Stimulated activated CD4-positive, alpha-beta T cell treated with anti-CD3 and anti-CD28 coated beads, TNF-alpha, amount 100 ng/mL, for 4 hours (primary cell): ENCODE measurements at places on chromosomes 2 and 18.

- no peak for DNase-seq
Observed at GRCh38 chr2:222358876-222359275, 60.1 kb upstream of the PAX3 start.

- no peak for DNase-seq
Observed at GRCh38 chr2:190600293-190601103, 48.4 kb upstream of the NAB1 start.

DNA sequence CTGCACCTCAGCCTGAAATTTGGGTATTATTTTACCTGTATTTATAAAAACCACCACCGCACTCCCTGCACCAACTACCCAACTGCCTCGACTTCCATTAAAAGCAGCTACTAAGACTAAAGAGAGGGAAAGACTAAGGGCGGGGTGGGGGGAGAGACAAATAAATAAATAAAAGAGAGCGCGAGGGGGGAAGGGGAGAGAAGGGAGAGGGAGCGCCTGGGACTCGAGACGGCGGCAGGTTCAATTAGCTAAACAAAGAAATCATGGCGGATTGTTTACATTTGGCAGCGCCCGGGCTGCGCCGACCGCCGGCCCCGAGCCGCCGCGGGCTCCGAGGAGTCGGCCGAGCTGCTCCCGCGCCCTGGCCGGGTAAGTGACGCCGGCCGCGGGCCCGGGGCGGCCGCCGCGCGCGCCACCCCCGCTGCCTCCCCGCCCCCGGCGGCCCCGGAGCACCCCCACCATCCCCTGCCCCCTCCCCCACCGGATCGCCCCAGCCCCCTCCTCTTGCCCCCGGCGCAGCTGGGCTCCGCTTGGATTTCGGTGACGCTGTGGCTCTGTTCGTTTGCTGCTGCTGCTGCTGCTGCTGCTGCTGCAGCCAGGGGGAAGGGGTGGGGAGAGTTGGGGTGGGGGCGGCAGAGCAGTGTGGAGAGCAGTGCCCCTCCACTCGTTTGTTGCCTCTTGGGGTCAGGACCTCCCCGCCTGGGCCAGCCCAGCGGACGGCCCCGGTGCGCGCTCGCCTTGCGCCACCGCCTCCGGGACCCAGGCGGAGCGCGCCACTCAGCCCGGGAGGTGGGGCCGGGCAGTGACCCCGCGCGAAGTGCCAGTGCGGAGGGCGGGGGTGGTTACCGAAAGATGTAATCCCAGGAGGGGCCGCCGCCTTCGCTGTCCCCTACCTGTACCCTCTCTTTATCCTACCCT lies 187.2 kb upstream of the FANCL start:
- DNase-seq, result no peak

DNA sequence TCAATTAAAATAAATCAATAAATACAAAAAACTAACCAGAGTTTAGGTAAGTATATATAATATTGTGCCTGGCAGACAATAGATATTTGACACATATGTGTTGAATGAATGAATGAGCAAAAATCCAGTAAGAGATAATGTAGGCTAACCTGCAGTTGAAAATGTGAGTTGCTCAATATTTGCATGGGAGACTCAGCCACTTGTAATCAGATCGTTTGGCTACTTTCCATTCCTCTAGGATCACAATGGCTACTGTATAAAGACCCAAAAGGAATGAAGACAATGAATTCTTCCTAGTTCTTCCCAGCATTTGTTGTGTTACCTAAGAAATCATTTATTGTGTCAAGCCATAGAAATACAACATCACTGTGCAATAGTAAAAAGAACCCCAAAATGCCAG lies 25.3 kb downstream of the PIEZO2 start:
- no peak for DNase-seq

GRCh38 chr2:181046833-181047232 lies 66.4 kb downstream of the UBE2E3 start:
- DNase-seq, result no peak

GRCh38 chr2:8319219-8319618 lies 362.6 kb upstream of the ID2 start:
- DNase-seq, result no peak

- no peak for DNase-seq
Observed at GRCh38 chr2:55885127-55885943, 38.2 kb downstream of the EFEMP1 start.

GRCh38 chr18:47928466-47928865 lies 2.0 kb downstream of the SMAD2 start:
- DNase-seq, result no peak

GRCh38 chr2:108365656-108366055 lies 12.1 kb upstream of the SULT1C4 start:
- DNase-seq, result no peak

GRCh38 chr2:181780657-181781056 lies 100.3 kb upstream of the NEUROD1 start:
- no peak for DNase-seq

GRCh38 chr2:71675296-71675695 lies 221.9 kb downstream of the DYSF start:
- no peak for DNase-seq

GRCh38 chr2:238285653-238286082 lies 2.7 kb downstream of the PER2 start:
- no peak for DNase-seq

DNA sequence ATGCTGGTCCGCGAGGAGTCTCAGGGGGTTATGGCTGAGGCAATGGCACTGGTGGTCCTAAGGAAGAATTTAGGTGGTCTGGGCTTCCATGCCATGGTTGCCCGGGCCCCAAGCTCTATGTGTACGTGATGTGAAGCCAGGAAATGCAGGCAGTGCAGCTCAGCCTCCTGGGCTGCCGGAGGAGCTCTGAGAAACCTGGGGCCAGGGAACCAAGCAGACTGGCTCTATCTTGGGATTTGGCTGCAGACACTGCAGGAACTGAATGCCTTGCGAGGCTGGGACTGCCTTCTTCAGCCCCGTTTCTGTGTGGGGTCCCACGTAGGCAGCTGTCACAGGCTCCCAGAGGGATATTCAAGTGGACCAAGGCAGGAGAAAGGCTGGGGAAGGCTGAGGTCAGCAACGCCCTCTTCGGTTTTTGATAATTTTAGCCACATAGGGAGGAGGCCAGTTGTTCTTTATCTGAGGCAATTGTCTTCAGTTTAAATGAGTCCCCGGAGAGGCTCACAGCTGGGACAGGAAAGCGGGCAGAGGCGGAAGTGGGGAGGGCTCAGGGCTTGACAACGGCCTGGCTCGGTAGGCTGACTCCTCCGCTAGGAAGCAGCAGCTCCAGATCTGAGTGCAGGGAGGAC lies 77.7 kb downstream of the RHOB start:
- DNase-seq, result no peak

DNA sequence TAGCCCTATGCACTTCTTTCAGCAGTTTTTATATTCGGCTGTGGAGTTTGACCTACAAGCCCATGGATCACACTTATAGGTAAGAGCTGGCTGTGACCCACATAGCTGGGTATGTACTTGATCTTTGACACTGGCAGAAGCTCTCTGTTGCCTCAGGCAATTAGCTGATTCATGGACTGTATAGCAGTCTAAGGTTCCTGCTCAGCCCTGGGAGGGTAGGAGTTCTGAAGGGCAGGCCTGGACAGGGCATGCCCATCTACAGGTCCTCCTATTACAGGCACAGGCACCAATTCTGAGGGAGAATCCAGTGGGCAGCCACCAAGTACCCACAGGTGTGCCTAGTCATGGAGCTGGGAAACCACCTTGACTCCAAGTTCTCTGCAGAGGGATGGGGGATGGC lies 301.8 kb upstream of the GALNT5 start:
- no peak for DNase-seq
